ENCODE measurements at places on chromosomes 11 and 22.

GRCh38 chr11:133506023-133506422, 26.3 kb downstream of the OPCML start:
- DNase-seq: no peak

- no peak for DNase-seq
Observed at GRCh38 chr22:24120044-24120443, 61.2 kb upstream of the SUSD2 start.

DNA sequence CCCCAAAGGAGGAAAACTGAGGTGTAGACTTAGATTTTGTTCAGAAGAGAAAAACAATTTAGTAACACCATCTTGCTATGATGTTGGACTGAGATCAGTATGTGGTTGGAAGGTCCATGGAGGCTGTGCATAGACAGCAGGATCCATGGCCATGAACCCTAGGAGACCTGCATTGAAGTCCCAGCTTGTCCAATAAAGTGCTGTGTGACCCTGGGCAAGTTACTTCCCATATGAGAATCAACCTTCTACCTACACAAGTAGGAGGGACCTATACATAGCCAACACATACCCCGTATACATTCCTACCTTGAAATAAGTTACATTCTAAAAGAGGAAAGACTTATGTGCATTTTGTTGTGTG, 27.3 kb upstream of the ZNRF3 start:
- no peak for DNase-seq

GRCh38 chr22:27206374-27207133, 549.2 kb downstream of the MIAT start:
- no peak for DNase-seq

DNA sequence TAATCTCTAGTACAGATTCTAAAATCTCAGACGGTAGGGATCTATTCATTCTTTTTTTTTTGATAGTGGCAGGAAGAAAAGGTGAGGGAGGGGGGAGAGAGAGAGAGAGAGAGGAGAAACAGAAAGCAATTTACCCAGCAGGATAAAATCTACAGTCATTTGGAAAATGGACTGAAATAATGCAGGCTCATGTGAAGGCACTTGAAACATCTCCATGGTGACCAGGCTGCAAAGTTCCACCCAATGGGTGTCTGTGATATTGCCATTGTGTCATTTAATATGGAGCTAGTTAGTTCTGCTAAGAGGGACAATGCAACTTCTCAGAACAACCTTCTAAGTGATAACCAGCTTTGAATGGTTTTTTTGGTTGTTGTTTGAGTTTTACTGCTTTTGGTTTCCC, 165.2 kb upstream of the RAG2 start:
- DNase-seq: no peak
